Activated CD4-positive, alpha-beta T cell treated with anti-CD3 and anti-CD28 coated beads for 4 hours (primary cell): ENCODE measurements at places on chromosomes 7 and 10.

GRCh38 chr10:124706462-124707143 lies 37.6 kb downstream of the FAM53B start:
- no peak for DNase-seq

- DNase-seq: no peak
Measured at GRCh38 chr7:48048113-48048512, 12.8 kb downstream of the C7orf57 start.

GRCh38 chr10:101894266-101894665 lies 50.7 kb upstream of the KCNIP2 start:
- DNase-seq: no peak

GRCh38 chr7:90210475-90210874 lies 1.1 kb upstream of the STEAP2 start:
- DNase-seq: no peak

DNA sequence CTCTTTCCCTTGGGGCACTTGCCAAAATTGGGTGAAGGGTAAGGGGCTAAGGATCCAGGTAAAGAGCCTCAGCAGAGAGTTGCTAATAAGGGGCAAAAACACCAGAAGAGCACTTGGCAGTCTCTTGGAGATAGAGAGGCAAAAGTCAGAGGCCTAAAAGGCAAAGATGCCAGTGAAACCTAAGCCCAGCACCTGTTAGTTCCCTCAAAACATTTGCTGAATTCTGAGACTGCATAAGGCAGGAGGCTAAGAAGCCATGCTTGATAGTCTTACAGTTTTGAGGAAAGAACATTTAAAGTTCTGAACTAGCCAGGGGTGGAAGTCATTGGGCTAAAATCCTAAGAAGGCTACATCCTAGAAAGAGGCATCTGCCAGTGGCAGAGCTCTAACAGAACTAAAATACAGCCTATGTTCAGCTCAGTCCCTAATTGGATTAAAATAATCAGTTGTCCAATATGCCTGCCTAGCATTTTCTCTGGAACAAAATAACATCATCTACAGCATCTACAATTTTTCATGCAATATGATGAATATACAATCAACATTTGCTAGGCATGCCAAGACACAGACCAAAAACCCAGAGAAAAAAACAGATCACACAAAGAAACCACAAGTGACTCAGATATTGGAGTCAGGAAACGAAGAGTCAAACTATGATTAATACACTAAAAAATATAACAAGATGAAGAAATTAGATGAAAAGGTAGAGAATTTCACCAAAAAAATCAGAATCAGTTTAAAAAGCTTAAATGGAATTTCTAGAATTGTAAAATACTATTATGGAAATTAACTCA lies 7.7 kb downstream of the HTR7 start:
- DNase-seq: no peak
